ELF-1 (cell line): ENCODE measurements at places on chromosomes 6 and 20.

DNA sequence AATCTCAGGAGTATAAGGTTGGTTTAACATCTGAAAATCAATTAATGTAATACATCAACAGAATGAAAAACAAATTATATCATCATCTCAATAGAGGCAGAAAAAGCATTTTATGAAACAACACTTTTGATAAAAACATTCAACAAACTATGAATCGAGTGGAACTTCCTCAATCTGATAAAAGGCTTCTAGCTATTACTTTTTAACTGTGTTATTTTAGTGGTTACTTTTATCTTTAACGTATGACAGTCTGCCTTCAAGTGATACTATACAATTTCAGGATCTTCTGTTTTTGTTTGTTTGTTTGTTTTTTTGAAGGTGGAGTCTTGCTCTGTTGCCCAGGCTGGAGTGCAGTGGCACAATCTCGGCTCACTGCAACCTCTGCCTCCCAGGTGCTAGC, 73.7 kb downstream of the ZFAND3 start:
- DNase-seq, result no peak

DNA sequence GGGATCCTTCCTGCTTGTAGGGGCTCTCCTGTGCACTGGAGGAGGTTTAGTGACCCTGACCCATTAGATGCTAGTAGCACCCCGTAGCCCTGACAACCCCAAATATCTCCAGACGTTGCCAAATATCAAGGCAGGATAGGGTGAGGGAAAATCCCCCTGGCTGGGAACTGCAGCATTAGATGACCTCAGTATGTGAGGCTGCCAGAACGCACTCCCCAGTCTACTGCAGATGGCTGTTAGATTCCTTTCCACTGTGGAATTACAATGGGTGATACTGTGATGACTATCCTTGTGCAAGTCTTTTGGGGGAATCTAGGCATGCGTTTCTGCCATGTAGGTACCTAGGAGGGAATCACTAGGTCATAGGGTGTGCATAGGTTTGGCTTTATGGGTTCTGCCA, 226.3 kb upstream of the KCNG1 start:
- DNase-seq, result no peak

DNA sequence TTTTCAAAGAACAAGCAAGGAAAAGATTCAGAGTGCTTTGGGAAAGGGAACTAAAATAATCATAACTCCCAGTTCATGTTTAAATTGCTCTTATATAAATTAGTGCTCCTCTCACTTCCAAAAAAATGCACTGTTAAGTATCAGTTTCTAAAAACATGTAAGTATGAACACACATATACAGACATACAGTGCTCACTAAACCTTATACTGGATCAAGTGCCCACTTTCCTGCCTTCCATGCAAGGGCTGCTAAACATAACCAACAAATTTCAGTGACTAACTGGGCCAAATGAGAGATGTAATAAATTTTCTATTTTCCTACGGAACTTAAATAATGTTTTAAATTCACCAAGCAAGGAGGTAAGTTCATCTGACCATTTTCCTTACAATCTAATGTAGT, 6.4 kb downstream of the TFAP2A start:
- no peak for DNase-seq

DNA sequence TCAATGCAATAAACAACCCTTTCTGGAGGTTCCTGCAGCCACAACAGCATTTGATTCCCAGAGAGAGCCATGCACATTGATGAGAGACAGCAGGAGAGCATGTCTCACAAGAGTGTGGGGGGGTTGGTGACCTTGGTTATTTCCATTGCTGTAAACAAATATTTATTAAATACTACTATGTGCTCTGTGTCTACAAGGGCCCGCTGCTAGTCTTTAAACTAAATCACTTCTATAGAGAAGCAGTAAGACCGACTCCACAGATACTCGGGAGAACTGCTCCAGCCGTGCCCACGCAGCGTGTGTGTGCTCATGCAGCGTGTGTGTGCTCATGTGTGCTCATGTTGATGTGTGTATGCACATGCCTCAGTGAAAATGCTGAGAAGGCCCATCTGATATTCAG, 82.7 kb upstream of the TRAF3IP2 start:
- DNase-seq, result no peak

- no peak for DNase-seq
These were observed 16.7 kb upstream of the VNN1 start for GRCh38 chr6:132730560-132730959.

- DNase-seq, result no peak
These were observed 383.7 kb downstream of the CD83 start for GRCh38 chr6:14501240-14501639.

DNA sequence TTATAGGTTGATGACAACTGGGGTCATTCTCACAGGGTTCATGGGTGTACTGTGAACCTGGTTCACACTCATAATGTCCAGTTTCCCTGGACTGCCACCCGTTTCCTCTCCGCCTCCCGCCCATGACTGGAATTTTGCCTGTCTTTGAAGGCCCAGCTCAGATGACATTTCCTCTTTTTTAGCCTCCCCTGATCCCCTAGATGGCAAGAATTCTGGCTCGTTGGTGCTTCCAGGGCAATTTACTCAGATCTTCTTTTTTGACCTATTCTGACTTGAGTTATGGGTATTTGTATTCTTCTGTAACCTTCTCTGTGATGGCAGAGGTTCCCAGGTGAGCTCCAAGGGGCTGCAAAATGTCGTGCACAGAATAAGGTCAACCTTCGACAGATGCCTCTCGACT, 5.7 kb upstream of the CITED2 start:
- DNase-seq, result no peak

GRCh38 chr6:14758421-14759081, 487.3 kb upstream of the JARID2 start:
- DNase-seq, result no peak
